ENCODE measurements at places on chromosomes 3 and 15.

GRCh38 chr15:93372208-93372864 lies 283.3 kb upstream of the RGMA start:
- no peak for DNase-seq

DNA sequence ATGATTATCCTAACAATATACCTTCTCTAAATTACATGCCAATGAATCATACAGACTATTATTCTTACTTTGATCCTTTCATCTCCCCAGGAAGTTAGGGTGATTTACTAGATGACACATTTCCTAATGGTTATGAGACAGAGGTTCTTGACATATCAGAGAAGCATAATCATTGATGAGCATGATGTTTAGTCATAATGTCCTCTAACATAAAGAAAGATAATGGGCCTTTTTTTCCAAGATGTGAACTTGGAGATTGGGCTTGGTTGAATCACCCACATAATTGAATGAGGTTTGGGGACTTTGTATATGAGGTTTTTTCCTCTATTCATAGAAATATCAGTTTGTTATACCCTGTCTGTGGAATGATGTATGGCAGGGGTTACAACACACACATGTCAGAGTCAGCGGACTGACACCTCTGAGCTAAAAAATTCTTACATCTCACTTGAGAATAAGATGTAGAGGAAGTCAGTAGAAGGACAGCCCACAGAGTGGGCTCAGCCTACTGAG lies 69.7 kb upstream of the DCBLD2 start:
- DNase-seq = no peak

DNA sequence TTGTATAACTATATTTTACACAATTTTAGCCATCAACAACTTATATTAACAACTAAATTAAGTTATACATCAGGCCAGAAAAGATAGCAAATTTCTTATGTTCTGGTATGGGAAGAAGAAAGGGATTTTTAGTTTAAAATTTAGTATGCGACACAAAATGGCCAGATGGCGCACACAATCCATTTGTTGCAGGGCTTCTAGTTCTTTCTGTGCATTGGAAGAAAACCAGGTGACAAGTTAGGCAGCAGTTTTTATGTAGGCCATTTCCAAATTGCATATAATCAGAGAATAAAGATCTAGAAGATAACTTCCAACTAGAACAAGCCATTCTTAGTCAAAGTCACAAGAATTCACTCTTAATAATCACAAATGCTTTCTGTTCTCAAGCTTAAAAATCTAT lies 230.1 kb upstream of the ZNF717 start:
- DNase-seq = no peak

GRCh38 chr3:9501226-9501625 lies 52.4 kb downstream of the LHFPL4 start:
- no peak for DNase-seq

DNA sequence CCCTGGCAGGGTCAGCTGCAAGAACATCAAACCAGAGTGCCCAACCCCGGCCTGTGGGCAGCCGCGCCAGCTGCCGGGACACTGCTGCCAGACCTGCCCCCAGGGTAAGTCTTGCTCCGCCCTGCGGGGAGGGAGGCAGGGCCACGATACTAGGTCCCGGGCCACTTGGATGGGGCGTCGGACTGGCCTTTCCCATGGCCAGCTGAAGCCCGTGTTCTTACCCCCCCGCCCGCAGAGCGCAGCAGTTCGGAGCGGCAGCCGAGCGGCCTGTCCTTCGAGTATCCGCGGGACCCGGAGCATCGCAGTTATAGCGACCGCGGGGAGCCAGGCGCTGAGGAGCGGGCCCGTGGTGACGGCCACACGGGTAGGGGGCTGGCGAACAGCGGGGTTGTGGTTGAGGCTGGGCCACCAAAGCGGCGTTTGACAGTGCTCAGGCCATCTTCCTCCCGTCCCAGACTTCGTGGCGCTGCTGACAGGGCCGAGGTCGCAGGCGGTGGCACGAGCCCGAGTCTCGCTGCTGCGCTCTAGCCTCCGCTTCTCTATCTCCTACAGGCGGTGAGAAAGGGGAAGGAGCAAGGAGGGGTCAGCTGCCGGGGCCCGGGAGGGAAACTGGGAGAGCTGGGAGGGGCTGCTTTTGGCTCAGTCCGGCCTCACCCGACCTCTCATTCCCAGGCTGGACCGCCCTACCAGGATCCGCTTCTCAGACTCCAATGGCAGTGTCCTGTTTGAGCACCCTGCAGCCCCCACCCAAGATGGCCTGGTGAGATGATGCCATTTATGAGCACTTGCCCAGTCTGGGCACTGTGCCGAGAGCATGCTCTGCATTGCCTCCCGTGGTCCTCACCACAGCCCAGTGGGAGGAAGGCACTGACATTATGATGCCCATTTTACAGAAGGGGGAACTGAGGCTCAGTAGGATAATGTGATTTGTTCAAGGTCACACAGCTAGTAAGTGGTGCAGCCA lies 1.7 kb downstream of the CHRD start:
- DNase-seq = no peak

- no peak for DNase-seq
Measured at GRCh38 chr3:184616436-184616835, 54.9 kb downstream of the EPHB3 start.

Measured in NCI-H1436 (cell line).